ENCODE measurements at places on chromosomes 16 and 17.

GRCh38 chr17:82386255-82386831, 14.8 kb downstream of the UTS2R start:
- no peak for DNase-seq

- DNase-seq, result no peak
Observed at GRCh38 chr16:87040169-87041117, 276.7 kb downstream of the C16orf95 start.

GRCh38 chr16:23334950-23335349, 32.8 kb downstream of the SCNN1B start:
- no peak for DNase-seq

- peak; percentile 38 for DNase-seq
Observed at GRCh38 chr17:36937001-36937958, at the start of gene LHX1. Gene LHX1 (plus strand): TSS chr17:36937475. CDS start chr17:36938198, 723 bp downstream.

DNA sequence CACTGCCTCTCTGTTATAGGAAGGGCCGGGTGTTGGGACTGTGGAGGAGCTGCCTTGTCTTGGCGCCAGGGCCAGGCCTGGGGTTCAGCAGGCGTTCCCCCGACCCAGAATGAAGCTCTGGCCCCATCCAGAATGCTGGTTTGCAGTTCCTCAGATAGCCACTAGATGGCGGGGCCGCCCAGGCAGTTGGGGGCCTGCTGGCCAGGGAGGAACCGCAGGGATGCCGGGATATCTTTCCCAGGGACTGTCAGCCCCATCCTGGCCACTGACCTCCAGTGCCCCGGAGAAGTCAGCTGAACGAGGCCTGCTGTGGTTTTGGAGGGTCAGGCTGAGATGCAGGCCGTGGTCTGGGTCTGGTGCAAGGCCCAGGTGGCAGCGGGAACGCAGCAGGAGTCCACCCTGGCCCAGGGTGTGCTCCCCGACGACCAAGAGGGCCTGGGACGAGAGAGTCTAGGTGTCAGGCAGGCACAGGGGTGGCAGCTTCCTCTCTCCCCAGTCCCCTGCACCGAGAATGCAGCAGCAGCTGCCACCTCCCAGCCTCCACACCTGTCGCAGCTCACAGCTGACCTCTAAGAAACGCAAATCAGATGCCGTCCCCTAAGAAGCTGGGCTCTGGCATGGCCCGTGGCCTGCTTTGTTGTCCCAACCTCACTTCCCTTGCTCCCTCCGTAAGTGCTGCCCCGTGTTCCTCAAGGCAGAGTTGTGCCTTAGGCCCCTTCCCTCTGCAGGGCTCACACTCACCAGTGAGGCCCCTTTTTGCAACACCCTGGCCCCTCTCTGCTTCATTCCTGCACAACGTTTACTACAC, 51.2 kb downstream of the RMI2 start:
- DNase-seq, result peak; percentile 80

DNA sequence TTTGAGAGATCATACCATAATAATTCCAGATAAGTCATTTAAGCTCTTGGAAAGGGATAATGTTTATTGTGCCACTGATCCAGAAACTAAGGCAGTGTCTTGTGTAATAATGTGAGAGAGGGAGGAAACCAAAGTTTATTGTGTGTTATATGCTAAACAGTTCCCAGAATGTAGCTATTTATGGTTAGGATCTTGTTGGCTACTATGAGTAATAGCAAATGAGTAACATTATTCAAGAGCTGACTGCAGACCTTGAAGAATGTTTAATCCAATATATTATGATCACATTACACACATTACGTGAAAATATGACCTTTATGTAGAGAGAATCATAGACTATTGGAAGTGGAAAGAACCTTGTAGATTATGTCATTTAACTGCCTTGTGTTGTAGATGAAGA, 139.5 kb downstream of the BCAS3 start:
- DNase-seq, result no peak

GRCh38 chr17:2885733-2886132, 89.5 kb downstream of the RAP1GAP2 start:
- no peak for DNase-seq

- DNase-seq, result no peak
Observed at GRCh38 chr17:45251931-45252330, 10.0 kb downstream of the SPATA32 start.

Measured in activated CD4-positive, alpha-beta T cell treated with anti-CD3 and anti-CD28 coated beads for 48 hours (primary cell).